Breast epithelium (tissue), 4 donors: ENCODE measurements at places on chromosomes 12 and 14.
A peak's percentile ranks its signal among the peaks of the same experiment; 100 is the strongest.

- peak overlapping the region; percentile 39 for H3K27ac ChIP-seq
- H3K36me3 ChIP-seq = no peaks in the 10 kb centered on the region
- H3K4me1 ChIP-seq = peaks cover 9% of the 10 kb centered on the region
These were observed 6.1 kb downstream of the SOS2 start for GRCh38 chr14:50225067-50225973.

GRCh38 chr12:26277506-26278246 lies 82.3 kb downstream of the SSPN start:
- no peaks in the 10 kb centered on the region for H3K27me3 ChIP-seq
- peak overlapping the region; percentile 52 for H3K27ac ChIP-seq
- H3K4me1 ChIP-seq = peaks cover 19% of the 10 kb centered on the region
- no peak for DNase-seq

DNA sequence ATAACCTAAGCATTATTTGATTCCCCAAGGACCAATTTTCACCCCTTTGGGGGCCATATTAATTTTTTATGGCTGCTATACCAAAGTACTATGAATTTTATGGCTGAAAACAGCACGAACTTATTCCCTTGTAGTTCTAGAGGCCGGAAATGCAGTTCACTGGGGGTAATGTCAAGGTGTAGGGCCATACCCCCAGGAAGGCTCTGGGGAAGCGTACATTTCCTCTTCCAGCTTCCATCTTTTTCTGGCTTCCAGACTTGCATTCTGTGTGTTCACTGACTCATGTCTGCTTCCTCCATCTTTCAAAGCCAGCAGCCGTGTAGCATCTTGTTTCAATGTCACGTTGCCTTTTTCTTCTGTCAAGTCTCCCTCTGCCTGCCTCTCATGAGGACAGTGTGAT lies 133.5 kb downstream of the BICD1 start:
- no peaks in the 10 kb centered on the region for H3K36me3 ChIP-seq
- H3K4me1 ChIP-seq = no peaks in the 10 kb centered on the region
- no peak overlapping the region for H3K4me3 ChIP-seq
- no peaks in the 10 kb centered on the region for H3K27me3 ChIP-seq

DNA sequence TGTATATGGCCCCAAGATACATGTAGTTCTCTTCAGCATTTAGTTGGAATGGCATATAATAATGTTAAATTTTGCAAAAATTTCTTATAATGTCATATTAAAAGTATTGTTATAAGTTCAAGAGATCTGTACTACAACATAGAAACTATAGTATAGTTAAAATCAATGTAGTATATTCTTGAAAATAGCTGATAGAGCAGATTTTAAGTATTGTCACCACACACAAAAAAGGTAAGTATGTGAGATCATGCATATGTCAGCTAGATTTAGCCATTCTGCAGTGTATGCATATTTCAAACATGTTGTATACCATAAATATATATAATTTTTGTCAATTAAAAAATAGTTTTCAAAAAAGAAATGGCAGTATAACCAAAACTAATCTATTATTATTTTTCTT lies 86.5 kb downstream of the PLBD1 start:
- DNase-seq = no peak
- H3K4me1 ChIP-seq = no peaks in the 10 kb centered on the region
- H3K4me3 ChIP-seq = no peak overlapping the region
- no peak overlapping the region for H3K27ac ChIP-seq
- H3K36me3 ChIP-seq = peaks cover 17% of the 10 kb centered on the region

- no peak overlapping the region for H3K27ac ChIP-seq
- H3K4me3 ChIP-seq = no peak overlapping the region
- no peaks in the 10 kb centered on the region for H3K27me3 ChIP-seq
- DNase-seq = no peak
These were observed 241.7 kb downstream of the CEP128 start for GRCh38 chr14:80699861-80700260.

GRCh38 chr12:53227341-53227740 lies 4.7 kb downstream of the RARG start:
- no peak overlapping the region for H3K4me3 ChIP-seq
- H3K4me1 ChIP-seq = peaks cover 13% of the 10 kb centered on the region
- no peak for DNase-seq
- no peaks in the 10 kb centered on the region for H3K27me3 ChIP-seq

DNA sequence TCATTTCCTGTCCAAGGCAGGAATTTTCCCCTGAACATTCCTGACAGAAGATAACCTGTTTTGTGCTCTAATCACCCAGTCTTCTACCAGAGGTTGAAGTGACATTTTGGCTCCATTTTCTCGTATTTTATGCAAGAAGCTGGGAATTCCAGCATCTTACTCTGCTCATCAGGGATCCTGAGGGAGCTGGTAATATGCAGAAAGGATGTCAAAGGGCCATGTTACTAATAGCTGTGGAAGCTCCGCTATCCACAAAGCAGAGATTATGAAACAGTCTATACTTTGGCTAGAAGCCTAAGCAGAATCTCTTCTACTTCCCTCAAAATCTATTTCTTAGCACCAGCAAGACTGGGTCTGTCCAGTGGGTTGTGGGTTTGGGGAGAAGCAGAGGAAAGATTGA lies 613.0 kb downstream of the DIO2 start:
- H3K36me3 ChIP-seq = no peaks in the 10 kb centered on the region
- no peak for DNase-seq
- no peak overlapping the region for H3K27ac ChIP-seq
- H3K4me1 ChIP-seq = no peaks in the 10 kb centered on the region
- no peak overlapping the region for H3K4me3 ChIP-seq

DNA sequence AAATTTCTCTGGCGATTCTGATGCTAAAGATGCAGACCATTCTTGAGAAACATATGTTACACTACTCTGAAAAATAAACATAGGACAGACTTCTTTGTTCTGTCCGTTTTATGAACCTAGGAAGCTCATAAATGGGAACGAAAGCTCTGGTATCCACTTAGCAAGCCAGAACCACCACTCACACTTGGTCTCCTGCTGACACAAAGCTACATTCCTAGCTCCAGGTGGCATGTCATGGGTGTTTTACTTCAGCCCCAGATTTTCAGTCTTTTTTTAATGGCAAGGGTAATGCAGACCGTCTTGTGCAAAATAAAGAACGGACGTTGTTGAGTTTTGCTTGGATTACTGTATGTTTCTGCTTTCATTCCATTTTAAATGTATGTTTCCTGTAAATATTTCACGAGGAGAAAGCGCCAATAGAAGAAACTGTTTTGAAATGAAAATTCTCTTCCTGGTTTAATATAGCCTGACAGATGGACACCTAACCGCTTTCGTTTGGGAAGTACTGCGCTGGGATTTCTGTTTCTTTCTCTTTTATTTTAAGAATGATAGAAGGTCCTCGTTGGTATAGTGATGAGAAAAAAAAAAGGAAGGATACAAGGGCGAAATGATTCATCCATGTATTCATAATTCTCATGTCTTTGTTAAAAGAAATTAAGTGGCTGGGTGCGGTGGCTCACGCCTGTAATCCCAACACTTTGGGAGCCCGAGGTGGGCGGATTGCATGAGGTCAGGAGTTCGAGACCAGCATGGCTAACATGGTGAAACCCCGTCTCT lies 871 bp upstream of the COQ5 start:
- no peaks in the 10 kb centered on the region for H3K4me1 ChIP-seq
- H3K27ac ChIP-seq = peak overlapping the region; percentile 97
- H3K4me3 ChIP-seq = peak overlapping the region; percentile 74
- no peak for DNase-seq
- H3K36me3 ChIP-seq = no peaks in the 10 kb centered on the region

GRCh38 chr12:12128670-12129069 lies 57.9 kb downstream of the BCL2L14 start:
- no peaks in the 10 kb centered on the region for H3K4me1 ChIP-seq
- no peak for DNase-seq
- H3K27ac ChIP-seq = no peak overlapping the region
- peaks cover 9% of the 10 kb centered on the region for H3K36me3 ChIP-seq

- H3K27me3 ChIP-seq = no peaks in the 10 kb centered on the region
- H3K36me3 ChIP-seq = no peaks in the 10 kb centered on the region
- H3K27ac ChIP-seq = peak overlapping the region; percentile 42
- no peaks in the 10 kb centered on the region for H3K4me1 ChIP-seq
- DNase-seq = no peak
These were observed 4.7 kb upstream of the SLC48A1 start for GRCh38 chr12:47768323-47768811.

DNA sequence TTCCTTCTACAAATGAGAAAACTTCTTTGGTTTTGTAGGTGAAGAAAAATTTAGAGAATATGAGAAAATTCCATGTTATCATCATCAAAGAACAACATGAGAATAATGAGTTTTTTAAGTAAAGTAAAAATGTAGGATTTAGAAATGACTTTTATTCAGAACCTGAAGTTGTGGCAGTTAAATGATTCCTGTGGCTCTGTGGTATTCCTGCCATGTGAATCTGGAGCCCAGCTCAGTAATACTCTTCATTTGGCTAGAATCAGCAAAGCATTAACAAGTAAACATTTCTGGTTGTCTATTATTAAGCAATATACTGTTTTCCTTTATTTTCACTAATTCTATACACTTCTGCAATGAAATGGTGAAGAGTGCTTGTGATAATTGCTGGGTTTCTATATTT lies 95.6 kb upstream of the E2F7 start:
- no peaks in the 10 kb centered on the region for H3K4me1 ChIP-seq
- no peaks in the 10 kb centered on the region for H3K36me3 ChIP-seq
- no peaks in the 10 kb centered on the region for H3K27me3 ChIP-seq
- H3K4me3 ChIP-seq = no peak overlapping the region

DNA sequence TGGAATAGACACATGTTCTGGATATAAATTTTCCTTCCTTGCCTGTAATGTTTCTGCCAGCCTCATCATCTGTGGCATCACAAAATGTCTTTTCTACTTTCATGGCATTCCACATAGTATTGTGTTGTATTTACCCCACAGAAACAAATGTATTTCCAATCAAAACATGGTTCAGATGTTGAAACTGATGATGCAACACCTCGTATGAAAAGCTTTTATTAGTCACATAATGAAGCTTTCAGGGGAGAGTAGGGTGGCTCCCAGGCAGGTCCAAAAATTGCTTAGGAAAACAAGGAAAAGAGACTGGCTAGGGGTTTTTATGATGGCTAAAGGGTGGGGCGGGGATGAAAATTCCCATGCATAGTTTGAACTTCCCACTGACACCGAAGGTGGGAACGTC lies 29.1 kb upstream of the ZNF641 start:
- H3K4me1 ChIP-seq = no peaks in the 10 kb centered on the region
- H3K36me3 ChIP-seq = no peaks in the 10 kb centered on the region
- no peak overlapping the region for H3K4me3 ChIP-seq

DNA sequence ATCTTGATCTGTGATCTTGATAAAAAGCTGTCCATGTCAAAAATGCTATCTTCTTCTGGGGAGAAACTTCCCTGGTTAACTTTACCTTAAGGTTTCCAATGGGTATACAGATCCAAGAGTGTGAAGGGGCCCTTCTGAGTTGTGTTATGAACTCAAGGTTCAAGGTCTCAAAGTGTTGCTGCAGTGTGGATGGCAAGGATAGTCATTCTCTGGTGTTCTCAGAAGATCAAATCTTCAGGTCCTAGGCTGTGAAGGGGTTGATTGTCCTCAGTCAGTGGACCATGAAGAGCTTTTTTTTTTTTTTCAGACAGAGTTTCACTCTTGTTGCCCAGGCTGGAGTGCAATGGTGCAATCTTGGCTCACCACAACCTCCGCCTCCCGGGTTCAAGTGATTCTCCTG lies 114.4 kb downstream of the SPTSSA start:
- no peak for DNase-seq
- H3K4me3 ChIP-seq = no peak overlapping the region
- H3K27me3 ChIP-seq = no peaks in the 10 kb centered on the region
- no peak overlapping the region for H3K27ac ChIP-seq
- H3K4me1 ChIP-seq = no peaks in the 10 kb centered on the region

DNA sequence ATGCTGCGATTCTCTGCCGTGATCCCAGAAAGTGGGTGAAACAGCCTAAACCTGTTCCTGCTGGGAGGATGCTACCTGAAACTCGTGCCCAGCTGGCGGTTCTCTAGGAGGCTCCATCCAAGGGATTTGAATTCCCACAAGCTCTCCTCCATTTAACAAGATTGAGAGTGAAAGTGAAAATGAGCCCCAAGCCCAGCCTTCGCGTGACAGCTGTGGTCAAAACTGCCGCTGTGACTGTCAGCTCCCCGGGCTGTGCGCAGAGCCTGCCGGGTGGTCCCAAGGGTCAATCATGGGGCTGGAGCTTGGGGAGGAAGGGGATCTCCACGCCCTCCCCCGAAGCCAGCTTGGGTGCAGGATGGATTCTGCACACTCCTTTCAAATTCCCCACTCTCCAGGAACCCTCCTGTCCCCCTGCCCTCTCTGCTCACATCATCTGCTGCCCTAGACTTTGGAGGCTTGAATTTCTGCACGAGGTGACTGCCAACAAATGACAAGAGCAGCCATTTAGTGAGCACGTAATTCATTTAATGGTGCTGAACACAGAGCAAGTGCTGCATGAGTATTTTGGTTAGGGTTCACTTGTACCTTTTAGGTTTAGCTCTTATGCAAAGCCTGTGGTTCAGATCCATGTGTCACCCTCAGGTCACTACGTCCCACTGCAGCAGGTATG lies 5.3 kb downstream of the ASB2 start:
- DNase-seq = no peak
- peak overlapping the region; percentile 19 for H3K27ac ChIP-seq
- peak overlapping the region; percentile 67 for H3K4me3 ChIP-seq
- no peaks in the 10 kb centered on the region for H3K27me3 ChIP-seq

GRCh38 chr12:128551266-128551665 lies 272.5 kb downstream of the SLC15A4 start:
- no peaks in the 10 kb centered on the region for H3K36me3 ChIP-seq
- H3K27me3 ChIP-seq = peaks cover 15% of the 10 kb centered on the region
- H3K4me1 ChIP-seq = no peaks in the 10 kb centered on the region
- DNase-seq = no peak
- no peak overlapping the region for H3K27ac ChIP-seq
- H3K4me3 ChIP-seq = no peak overlapping the region

- H3K4me3 ChIP-seq = no peak overlapping the region
- no peaks in the 10 kb centered on the region for H3K27me3 ChIP-seq
- no peak overlapping the region for H3K27ac ChIP-seq
- no peak for DNase-seq
These were observed 39.6 kb downstream of the BRMS1L start for GRCh38 chr14:35865611-35866324.

GRCh38 chr12:96274331-96274730 lies 80.2 kb downstream of the ELK3 start:
- H3K36me3 ChIP-seq = no peaks in the 10 kb centered on the region
- no peak overlapping the region for H3K27ac ChIP-seq
- no peak for DNase-seq
- no peaks in the 10 kb centered on the region for H3K4me1 ChIP-seq

DNA sequence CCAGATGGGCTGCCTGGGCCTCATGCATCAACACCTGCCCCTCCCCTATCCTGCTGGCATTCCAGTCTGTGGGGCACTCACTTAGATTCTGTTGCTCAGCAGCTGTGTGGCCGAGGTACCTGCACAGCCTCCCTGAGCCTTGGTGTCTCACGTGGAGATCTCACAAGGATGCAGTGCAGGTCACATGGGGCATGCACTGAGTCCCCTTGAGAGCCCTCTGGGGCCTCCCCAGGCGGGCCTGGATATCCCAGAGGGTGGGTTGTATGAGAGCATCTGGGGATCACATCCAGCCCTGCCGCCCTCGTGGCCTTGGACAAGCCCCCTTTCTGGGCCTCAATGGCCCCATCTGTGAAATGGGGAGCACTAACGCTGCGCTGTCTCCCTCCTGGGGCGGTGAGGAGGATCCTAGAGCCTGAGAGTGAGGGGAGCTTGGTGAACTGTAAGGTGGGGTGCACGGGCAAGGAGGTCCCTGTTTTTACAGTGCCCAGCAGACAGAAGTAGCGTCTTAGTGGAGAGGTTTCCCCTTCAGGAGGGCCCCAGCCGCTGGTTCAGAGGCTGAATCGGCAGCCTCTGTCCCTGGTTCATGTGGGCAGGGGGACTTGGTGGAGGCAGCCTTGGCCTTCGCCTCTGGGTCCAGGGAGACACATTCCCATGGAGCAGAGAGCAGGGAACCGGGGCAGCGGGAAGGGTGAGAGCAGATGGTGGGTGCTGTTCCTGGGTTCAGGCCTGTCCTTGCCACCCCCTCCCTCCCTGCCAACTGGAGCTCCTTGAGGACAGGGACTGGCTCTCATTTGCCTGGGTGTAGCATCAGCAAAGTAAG lies 791 bp upstream of the SLC25A47 start:
- H3K27me3 ChIP-seq = no peaks in the 10 kb centered on the region
- H3K36me3 ChIP-seq = no peaks in the 10 kb centered on the region
- DNase-seq = no peak
